ENCODE measurements at places on chromosomes 1 and 21.
A peak's percentile ranks its signal among the peaks of the same experiment; 100 is the strongest.

GRCh38 chr1:26066857-26067256 is 573 bp downstream of the TRIM63 start:
- DNase-seq, result no peak

DNA sequence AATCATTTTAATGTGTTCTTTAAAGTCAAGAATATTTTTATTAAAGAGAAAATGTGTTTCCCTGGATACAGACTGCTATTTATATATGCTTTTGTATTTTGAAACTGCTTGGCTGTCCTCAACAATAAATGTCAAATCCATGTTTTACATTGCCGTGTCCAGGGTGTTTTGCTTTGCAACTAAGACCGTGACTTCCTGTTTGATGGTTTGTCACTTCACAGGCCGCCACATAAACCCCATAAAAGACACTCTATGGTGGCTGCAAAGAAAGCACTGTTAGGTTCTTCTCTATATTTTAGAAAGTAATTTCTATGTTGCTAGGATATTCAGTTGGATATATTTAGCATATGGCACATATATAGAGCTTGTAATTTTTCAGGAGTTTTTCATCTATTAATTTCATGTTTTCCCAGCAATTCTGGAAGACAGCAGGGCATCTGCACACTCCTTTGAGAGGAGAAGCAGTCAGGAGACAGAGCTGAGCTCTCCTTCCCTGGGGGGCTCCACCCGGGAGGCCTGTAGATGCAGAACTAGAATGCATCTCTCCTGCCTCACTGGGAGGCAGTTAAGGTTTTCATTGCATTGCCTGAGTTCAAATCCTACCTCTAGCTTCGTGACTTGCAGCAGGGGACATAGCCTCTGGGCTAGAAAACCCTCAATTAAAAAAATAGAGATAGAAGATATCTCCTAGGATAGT is 33.1 kb downstream of the PRDM2 start:
- DNase-seq, result no peak

GRCh38 chr1:109643385-109644230 is 12.3 kb upstream of the GSTM4 start:
- peak; percentile 94 for DNase-seq

DNA sequence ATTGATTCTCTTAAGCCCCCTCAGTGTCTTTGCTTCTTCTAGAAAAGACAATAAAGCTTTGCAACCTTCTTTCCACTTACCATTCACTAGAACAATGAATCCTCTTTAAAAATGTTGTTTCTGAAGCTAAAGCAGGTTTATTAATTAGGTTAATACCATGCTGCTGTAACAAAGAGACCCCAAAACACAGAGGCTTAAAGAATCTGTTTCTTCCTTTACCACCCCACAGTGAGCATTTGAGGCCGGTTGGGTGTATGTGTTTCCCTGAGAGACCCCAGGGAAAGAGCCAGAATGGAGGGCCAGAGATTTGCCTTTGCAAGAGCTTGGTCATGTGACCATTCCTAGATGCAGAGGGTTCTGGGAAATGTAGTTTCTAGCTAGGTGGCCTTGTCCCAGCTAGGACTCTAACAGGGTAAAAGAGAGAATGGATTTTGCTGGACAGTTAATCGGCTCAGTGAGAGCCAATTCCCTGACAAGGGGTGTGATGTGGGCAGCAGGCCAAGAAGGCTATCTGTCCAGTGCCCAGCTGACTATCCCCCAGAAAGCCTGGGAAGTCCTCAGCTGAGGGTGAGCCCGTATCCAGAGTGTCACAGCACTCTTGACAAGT is 191.8 kb upstream of the TMEM51 start:
- no peak for DNase-seq

DNA sequence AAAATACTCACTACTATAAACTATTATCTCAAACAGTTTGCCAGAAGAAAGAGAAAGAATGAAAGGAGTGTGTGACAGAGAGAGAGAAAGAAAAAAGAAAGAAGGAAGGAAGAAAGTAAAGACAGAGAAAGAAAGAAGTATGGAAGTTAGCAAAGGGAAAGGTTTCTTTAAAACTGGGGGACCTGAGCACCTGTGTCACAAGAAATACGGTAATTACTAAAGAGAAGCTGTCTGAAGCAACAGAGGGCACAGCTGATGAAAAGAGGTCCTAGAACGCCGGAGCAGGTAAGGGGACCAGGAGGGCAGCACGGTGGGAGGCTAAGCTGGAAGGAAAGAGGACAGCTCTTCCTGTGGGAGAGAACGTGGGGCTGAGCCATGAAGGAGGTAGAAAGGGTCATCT is 163.6 kb downstream of the DSCAM start:
- DNase-seq, result no peak

GRCh38 chr1:78044796-78045562 is 787 bp upstream of the GIPC2 start:
- no peak for DNase-seq
